Fibroblast of the conjunctiva (primary cell): ENCODE measurements at places on chromosomes 4 and X.

- DNase-seq: no peak
These were observed 268.7 kb downstream of the DCHS2 start for GRCh38 chr4:154222875-154223274.

DNA sequence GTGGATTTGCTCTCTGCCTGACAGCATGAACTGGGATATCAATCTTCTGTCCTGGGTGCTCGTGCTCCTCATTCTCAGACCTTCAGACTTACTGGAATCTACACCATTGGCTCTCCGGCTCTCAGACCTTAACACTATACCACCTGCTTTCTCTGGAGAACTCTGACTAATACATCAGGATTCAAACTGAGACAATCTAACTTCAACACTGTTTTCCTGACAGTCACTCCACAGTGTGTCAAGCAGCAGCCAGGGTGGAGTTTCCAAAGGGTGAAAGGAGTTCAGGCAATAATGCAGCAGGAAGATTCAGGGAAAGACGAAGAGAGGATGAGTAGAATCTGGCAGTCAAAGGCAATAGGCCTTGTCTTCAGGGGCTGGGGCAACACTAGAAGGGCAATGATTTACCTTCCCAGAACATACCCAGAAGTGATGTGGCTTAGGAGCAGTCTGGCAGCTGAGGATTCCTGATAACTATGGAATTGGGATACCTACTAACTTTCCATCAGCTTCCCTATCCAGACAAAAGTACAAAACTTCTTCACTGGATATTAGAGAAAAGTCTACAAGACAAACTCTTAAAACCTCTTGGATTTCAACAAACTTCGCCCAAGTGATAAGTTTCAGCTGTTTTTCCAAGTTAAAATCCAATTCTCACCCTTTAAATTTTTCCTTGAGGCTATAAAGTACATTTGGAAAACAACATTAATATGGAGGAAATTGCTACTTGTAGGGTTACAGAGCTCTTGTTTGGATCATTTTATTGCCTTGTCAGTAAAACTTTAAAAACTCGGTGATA, 58.4 kb upstream of the SLIT2 start:
- DNase-seq: no peak

- DNase-seq: peak; percentile 46
These were observed 4.7 kb upstream of the NKX6-1 start for GRCh38 chr4:84503495-84504437.

- no peak for DNase-seq
These were observed 922.5 kb downstream of the RPA4 start for GRCh38 chrX:97806238-97806637.

GRCh38 chrX:46627711-46628419, 54.3 kb downstream of the CHST7 start:
- DNase-seq: no peak

GRCh38 chr4:97073194-97073593, 1070.1 kb downstream of the STPG2 start:
- no peak for DNase-seq

- DNase-seq: no peak
These were observed 317.9 kb upstream of the PCDH7 start for GRCh38 chr4:30402276-30402675.

GRCh38 chr4:184392748-184393559, 81.4 kb downstream of the IRF2 start:
- DNase-seq: no peak

- no peak for DNase-seq
These were observed 40.0 kb upstream of the CASK start for GRCh38 chrX:41963348-41963747.

- DNase-seq: no peak
These were observed 11.8 kb downstream of the SCD5 start for GRCh38 chr4:82786828-82787227.

- peak; percentile 62 for DNase-seq
These were observed 45.5 kb upstream of the FAM241A start for GRCh38 chr4:112099701-112100297.

GRCh38 chr4:89142691-89143669, 31.6 kb downstream of the TIGD2 start:
- no peak for DNase-seq

DNA sequence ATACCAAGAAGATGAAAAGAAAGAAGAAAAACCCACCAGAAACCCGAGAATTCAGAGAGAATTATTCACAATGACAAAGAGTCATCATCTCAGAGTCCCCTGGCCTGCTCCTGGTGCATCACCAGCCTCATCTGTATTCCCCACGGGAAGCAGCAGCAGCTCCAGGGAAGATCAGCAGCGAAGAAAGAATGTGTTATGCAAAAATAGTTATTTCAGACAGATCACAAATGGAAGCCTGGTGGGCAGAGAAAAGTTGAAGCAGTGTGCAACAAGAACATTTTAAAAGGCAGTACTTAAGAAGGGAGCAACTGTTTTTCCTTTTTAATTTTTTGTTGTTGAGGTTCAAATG, 189.2 kb downstream of the PPP3CA start:
- DNase-seq: no peak

GRCh38 chrX:53223068-53223693, 1.8 kb downstream of the KDM5C start:
- DNase-seq: no peak

DNA sequence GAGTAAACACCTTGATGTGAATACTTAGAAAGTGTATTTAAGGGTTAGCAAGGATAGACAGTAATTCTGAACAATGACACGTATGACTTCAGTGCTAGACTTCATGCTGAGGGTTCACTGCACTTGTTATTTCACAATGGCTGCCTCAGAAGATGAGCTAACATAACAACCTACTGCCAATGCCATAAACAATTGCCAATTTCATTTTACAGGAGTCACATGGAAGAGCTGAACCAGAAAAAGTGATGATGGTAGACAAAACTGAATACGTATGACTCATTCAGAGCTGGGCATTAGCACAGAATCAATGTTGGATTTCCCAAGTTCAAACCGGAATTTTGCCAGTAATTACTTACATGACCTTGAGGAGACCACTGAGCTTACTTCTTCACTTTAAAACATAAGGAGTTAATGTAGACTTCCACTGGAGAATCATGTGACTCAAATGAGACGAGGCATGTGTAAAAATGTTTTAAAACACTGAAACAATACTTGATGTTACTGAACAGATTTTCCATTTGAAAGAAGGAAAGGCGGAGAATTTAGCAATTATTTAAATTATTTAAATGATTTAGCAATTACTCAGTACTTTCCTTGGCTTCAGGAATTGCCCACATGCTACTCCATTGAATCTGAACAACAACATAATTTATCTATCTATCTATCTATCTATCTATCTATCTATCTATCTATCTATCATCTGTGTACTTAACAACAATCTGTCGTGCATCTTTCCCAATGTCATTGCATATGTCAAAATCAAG, 868.5 kb upstream of the SLIT2 start:
- peak; percentile 73 for DNase-seq

DNA sequence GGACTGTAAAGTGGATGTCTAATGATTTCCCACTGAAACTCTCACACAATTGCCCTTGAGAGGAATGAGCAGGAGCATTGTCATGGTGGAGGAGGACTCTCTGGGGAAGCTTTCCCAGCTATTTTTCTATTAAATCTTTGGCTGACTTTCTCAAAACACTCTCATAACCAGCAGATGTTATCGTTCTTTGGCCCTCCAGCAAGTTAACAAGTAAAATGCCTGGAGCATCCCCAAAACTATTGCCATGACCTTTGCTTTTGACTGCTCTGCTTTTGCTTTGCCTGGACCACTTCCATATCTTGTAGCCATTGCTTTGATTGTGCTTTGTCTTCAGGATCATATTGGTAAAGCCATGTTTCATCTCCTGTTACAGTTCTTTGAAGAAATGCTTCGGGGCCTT, 120.2 kb upstream of the PDE5A start:
- peak; percentile 85 for DNase-seq

DNA sequence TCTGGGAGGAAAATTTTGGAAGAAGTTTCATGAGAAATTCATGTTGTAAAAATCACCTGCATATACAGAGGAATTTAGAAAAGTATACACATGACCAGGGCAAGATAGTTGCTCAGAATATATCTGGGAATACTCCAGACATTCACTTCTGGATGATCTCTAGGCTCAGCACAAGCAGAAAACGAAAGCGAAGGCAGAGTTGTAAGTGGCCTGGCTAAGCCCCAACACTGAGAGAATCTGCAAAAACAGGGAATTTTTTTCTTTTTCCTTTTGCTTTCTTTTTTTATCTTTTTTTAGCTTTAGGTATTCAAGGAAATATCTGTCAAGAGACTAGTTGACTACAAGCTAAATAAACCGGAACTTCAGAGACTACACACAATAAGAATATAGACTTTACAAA, 207.2 kb downstream of the FGF13 start:
- DNase-seq: no peak

- DNase-seq: no peak
These were observed 1906.2 kb downstream of the C4orf33 start for GRCh38 chr4:131002132-131002531.

DNA sequence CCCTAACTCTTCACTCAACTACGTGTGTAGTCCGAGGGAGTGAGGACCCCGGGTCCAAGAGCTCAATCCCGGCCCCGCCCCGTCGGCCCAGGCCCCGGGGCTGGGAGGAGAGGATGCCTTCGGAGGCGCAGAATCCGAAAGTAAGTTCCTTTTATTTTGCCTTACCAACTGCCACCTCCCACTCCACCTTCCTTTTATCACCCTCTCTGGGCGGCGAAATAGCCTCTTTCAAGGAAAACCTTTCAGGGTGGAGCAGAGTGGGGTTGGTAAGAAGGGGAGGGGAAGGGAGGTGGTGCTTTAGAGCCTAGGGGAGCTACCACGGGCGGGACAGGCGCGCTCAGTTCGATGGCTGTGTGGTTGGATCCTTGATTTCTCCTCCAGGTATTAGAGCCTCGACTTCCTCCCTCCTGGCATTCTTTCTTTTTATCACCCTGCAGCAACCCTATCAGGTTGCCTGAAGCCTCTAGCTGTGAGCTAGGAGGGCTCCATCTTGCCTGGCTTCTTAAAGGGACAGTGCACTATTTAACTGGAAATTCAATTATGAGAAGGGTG, 191.2 kb downstream of the RRAGB start:
- no peak for DNase-seq

DNA sequence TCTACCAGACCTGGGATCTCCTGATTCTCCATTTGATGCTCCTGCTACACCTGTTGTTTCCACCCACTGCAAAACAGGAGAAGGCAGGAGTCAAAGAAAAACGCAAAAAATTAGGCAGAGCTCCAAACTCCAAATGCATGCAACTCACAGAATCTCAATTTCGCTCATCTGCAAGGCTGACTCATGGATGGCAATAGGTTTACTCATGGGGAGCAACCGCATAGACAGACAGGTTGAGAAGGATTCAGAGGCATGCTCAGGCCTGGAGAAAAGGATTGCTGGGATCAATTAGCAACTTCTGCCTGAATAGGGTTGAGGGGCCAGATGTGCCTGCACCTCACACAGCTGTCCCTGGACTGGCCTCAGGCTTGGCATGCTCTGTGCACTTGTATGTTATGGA, 231.0 kb downstream of the LDB2 start:
- peak; percentile 62 for DNase-seq

DNA sequence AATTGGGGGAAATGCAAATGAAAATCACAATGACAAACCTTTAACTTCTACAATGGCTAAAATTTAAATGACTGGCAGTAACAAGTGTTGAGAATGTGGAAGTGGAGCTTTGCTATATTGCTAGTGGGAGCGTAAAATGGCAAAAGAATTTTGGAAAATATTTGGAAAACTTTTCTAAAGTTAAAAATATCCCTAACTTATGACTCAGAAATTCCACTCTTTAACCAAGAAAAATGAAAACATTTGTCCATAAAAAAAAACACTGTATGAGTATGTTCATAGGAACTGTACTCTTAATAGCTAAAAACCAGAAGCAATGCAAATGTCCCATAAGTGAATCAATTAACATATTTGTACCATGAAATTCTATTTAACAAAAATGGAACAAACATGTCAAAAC, 3.6 kb downstream of the TBCK start:
- no peak for DNase-seq

GRCh38 chr4:73028621-73029020, 40.9 kb downstream of the COX18 start:
- no peak for DNase-seq

DNA sequence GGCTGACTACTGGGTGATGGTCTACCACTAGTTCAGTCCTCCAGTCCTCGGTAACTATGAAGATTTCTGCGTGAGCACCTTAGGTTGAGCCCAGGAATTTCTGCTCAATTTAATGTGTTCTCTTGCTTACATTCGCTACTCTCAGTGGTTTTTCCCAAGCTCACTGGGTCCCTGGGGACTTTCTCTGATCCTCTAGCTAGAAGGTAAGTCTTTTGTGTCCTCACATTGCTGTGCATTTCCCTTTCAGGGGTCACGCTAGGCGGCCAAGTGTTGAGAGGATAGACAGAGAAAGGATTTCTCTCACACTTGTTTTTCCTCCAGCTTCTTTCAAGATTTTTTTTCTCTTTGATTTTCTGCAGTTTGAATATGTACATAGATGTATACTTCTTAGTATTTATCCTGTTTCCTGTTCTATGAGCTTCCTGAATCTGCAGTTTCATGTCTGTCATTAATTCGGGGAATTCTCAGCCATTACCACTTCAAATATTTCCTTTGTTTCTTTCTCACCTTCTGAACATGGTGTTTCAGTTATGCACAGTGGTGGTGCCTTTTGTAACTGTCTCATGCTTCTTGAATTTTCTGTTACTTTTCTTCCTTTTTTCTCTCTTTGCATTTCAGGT, 17.5 kb downstream of the MAGEA9 start:
- no peak for DNase-seq

- DNase-seq: no peak
These were observed 69.6 kb downstream of the MAML3 start for GRCh38 chr4:140084385-140084784.

DNA sequence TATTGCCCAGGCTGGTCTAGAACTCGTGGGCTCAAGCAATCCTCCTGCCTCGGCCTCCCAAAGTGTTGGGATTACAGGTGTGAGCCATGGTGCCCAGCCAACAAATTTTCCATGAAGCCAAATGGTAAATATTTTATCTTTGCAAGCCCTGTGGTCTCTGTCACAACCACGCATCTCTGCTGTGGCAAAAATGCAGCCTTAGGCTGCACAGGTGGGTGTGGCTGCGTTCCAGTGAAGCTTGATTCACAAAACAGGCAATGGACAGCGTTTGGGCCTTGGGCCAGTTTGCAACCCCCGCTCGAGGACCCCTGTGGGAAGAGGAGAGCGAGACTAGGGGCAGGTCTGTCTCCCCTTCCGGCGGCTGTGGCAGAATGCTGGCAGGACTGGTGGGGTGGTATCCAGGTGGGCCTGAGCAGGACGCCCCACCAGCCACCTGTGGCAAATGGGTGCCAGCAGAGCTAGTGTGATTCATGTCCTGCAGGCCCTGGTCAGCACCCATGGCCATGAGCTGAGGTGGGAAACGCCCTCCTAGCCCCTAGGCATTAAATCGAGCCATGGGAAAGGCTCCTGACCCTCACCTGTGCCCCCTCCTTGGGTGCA, 19.7 kb downstream of the HTRA3 start:
- DNase-seq: no peak

GRCh38 chr4:121741751-121742150, 23.2 kb downstream of the SMIM43 start:
- DNase-seq: no peak

- no peak for DNase-seq
These were observed 211.8 kb downstream of the DTHD1 start for GRCh38 chr4:36493251-36493650.

GRCh38 chr4:19375136-19375804, 876.4 kb upstream of the SLIT2 start:
- DNase-seq: no peak
